HT-29 (cell line): ENCODE measurements at places on chromosomes 3 and 15.

- no peak for DNase-seq
Observed at GRCh38 chr3:16369276-16369675, 104.3 kb downstream of the OXNAD1 start.

GRCh38 chr3:134699141-134699711 lies 48.4 kb upstream of the KY start:
- DNase-seq: no peak

GRCh38 chr3:14718539-14718938 lies 43.6 kb downstream of the C3orf20 start:
- no peak for DNase-seq

GRCh38 chr3:33795131-33795530 lies 3.3 kb upstream of the PDCD6IP start:
- no peak for DNase-seq

DNA sequence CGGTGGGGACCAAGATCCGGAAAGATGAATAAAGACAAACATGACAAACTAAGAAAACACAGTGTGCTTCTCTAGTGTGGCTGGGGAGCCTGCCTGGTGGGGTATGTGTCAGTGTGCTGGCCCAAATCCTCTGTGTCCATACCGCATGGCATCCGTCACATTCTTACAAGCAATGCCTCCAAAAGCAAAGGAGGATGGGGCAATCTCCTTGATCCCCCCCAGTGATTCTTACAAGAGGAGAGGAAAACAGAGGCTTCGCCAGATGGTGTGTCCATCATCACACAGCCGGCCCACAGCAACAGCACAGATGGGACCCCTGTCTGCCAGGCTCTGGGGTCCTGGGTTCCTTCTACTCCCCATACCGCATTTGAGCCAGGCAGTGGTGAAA lies 558 bp upstream of the IL17RC start:
- no peak for DNase-seq

DNA sequence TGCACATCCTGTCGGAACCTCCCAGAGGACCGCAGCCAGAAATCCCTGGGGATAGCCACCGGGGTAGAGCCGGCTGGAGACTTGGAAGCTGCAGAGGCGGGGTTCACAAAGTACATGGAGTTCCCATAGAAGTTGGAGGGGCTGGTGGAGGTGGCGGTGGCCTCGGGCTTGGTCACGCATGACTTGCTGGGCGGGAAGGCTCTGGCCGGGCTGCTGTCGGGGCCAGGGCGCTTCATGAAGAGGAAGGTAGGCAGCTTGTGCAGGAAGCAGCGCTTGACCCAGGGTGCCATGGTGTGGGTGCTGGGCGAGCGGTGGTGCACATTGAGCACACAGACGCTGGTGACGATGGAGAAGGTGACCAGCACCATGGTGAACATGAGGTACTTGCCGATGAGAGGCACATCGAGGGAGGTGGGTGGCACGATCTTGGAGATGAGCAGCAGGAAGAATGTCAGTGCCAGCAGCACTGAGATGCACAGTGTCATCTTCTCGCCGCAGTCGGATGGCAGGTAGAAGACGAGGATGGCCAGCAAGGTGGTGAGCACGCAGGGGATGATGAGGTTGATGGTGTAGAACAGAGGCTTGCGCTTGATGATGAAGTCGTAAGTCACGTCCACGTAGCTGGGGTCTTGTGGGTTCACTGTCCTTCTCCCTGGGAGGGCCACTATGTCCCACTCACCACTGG lies 8.4 kb upstream of the CHRNA3 start:
- no peak for DNase-seq

DNA sequence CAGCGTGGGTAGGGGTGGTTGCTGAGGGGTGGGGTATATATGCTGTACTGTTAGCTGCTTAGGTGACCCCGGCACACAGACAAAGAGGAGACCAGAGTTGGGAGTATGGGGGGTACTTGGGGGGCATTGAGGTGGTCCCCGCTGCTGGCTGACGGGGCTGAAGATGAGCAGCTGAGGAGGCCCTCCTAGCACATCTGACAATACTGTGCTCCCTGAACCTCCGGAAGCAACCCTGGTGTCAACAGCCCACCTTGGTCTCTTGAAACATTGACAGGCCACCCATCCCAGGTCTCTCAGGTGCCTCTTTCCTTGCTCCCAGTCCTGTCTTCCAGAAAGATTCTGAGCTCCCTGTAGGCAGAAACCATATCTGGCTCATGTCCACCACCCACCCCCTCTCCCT lies 19.2 kb upstream of the SEMA3F start:
- no peak for DNase-seq

DNA sequence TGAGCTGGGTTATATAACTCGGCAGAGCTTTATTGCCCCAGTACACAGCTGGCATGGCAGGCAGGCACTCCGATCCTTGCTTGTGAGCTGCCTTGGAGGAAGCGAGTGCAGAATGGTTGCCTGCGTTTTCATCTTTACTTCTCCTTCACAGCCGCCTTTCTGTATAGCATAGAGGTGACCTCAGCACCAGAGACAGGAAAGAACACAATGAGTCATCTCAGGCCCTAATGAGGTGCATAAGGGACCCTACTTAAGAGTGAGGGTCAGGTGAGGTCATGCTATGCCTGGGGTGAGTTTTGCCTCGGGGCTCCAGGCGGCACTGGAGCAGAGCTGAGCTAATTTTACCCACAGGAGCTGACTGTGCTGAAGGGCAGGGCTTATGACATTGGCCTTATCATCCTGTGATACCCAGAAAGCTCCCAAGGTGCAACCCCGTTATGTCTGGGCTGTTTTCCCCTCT lies 43.5 kb downstream of the LPP start:
- DNase-seq: no peak

GRCh38 chr3:184259396-184259877 lies 1.9 kb downstream of the CAMK2N2 start:
- no peak for DNase-seq

DNA sequence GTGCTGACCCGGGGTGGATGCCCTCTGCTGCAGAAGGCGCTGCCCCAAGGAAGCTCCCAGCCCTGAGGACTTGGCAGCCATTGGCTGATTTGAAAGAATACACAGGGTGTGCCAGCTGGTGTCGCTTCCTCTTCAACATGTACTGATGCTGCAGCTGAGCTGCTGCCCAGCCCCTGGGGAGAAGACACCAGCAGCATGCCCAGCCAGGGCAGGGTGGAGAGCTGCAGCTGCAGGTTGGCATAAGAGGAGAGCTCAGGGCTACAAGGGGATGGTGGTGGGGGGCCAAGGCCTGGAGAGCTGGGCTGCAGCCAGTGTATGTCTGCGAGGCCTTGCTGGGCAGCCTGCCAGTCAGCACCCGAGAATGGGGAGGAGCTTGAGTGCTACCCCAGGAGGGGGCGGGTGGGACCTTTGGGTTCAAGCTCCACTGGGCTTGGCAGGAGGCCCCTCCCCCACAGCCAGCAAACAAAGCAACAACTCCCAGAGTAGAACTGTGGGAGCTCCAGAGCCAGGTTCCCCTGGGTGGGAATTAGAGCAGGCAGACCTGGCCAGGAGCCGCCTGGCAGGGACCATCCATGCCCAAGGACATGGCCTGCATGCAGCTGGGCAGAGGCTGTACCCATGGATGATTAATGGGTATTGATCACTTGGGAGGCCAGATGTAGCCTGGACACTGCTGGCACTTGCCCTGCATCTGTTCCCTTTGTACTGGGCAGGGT lies 9.2 kb upstream of the SEMA4B start:
- DNase-seq: peak; percentile 90

GRCh38 chr3:32239307-32240158 lies 1.1 kb downstream of the CMTM8 start:
- peak; percentile 57 for DNase-seq

GRCh38 chr3:130420466-130420865 lies 75.0 kb downstream of the COL6A5 start:
- DNase-seq: no peak

GRCh38 chr15:39333896-39334295 lies 247.0 kb upstream of the THBS1 start:
- no peak for DNase-seq

DNA sequence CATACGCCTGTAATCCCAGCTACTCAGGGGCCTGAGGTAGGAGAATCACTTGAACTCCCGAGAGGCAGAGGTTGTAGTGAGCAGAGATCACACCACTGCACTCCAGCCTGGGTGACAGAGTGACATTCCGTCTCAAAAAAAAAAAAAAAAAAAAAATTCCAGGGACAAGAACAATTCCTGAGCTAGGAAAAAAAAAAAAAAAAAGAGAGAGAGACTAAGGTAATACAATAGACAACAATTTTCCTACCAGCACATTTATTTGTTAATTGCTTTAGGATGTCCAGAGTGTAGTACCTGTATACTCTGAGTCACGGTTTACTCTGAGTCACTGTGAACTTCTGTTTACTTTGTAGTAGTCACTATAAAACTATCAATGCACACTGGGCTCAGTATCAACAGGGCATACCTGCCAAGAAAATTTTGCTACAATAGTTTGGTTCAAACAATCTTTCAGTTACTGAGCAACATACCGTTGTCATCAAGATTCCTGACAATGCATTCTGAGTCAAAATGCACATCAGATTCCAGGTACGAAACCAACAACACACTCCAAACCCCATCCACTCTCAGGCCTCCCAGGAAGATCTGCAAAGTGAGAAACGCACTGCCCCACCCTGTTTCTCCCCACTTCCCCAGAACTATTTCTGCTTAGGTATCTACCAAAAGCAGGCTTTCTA lies 28.3 kb downstream of the IGF2BP2 start:
- DNase-seq: peak; percentile 93

DNA sequence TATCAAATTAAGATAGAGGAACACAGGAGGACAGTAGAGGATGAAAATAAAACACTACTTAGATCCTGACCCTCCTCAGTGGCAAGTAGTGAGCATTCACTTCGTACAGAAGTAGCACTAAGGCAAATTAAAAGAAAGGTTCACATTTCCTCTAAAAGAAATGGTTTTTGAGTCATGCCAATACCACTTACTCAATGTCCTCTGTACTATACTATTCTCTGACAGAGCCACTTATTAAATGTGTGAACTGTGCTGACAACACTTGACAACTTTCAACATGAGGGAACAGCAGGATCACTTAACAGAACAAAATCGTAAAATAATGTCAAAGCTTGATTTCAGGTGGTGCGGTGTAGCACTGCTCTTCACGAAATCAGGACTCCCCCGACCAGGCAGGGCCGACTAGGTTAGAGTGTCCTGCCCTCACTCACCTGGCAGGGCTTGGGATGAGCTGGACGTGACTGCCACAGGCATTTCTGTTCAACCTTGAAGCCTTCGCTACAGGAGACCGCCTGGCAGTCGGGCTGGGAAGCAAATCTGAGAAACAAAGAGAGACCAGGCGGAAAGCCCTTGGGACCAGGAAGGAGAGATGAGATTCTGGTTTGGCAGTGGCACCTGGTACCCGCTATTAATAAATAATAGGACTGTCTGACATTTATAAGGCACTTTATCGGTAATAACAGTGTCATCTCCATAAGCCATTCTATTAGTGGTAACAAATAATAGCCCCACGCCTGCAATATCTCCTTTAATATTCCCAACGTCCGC lies 611 bp upstream of the SLC27A2 start:
- DNase-seq: no peak

DNA sequence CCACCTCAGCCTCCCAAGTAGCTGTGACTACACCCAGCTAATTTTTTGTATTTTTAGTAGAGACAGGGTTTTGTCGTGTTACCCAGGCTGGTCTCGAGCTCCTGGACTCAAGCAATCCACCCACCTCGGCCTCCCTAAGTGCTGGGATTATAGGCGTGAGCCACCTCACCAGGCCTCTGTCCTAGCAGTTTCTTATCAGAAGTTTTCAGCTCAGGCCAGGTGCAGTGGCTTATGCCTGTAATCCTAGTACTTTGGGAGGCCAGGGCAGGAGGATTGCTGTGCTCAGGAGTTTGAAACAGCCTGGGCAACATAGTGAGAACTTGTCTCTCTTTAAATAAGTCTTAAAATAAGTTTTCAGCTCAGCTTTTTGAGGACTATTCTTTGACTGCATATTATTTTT lies 48.4 kb downstream of the SGO1 start:
- DNase-seq: no peak

GRCh38 chr3:122858373-122858772 lies 63.5 kb downstream of the SLC49A4 start:
- DNase-seq: peak; percentile 48

DNA sequence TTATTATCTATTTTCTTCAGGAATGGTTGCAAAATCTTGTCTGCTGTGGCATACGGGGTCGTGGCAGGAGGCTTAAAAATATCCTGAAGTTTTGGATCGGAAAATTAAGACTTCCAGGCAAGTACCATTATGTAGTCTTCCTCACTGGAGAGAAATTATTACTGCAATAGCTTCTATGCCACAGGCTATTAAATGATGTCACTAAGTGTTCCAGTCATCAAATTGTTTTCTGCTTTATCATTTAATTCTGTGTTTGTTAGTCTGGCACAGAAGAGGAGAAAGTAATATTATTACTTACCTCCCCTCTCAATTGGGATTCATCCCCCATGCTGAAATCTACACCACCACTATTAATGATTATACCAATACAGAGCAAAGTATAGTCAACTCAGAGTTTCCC lies 378.2 kb upstream of the ALCAM start:
- no peak for DNase-seq

DNA sequence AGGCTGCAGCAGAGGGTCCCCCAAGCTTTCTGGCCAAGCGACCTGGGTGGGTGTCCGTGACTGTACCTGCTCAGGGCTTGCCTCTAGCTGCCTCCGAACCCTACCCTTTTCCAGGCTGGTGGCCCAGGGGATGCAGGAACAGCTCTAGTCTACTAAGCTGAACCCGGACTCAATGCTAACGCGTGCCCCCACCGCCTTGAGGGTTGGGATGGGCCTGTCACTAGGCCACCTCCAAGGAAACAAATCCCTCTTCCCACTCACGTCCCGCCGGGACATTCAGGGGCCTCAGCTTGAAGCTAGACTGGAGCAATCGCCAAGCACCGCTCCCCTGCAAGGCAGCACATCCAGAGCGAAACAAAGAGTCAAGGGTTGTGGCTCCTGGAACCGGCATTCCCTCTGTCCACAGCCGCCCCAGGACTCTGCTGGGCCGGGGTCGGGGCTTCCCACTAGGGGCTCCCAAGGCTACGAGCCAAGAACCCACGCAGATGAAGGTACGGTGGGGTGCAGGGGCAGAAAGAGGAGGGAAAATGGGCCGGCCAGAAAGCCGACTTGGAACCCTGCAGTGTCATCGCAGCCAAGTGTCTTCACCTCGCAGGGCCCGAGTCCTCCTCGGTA lies 2.9 kb downstream of the FBXL22 start:
- peak; percentile 66 for DNase-seq

GRCh38 chr3:100563228-100563627 lies 46.2 kb upstream of the ADGRG7 start:
- DNase-seq: no peak

- DNase-seq: no peak
Observed at GRCh38 chr3:55562700-55563099, 75.6 kb upstream of the WNT5A start.

- DNase-seq: no peak
Observed at GRCh38 chr3:59290358-59290757, 240.5 kb upstream of the CFAP20DC start.

DNA sequence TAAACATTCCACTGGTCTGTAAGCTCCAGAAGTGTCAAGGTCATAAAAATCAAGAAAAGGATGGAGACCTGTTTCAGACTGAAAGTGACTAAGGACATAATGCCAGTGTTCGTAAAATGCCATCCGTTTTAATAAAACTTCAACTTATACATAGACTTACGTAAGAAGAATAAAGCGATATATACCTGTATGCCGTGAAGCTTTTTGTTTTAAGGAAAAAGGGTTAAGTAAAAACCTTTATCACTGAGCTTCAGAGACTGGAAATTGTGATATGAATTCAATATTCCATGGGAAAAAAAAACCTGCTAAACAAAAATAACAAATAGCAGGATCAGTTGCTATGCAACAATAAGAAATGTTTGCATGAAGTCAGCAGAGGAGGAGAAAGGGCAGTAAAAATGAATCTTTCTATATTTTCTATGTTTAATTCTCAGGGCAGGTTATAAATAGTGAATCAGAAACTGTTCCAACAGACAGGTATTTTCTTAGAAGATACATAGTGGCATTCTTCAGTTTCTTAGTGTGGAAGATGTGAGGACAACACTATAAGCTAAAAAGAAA lies 42.5 kb downstream of the CHSY1 start:
- no peak for DNase-seq
